ENCODE measurements at places on chromosomes 1 and 21.

- DNase-seq = no peak
Observed at GRCh38 chr1:38680801-38681510, 178.6 kb downstream of the RRAGC start.

GRCh38 chr21:17688912-17689874 lies 76.5 kb upstream of the BTG3 start:
- DNase-seq = peak; percentile 38

DNA sequence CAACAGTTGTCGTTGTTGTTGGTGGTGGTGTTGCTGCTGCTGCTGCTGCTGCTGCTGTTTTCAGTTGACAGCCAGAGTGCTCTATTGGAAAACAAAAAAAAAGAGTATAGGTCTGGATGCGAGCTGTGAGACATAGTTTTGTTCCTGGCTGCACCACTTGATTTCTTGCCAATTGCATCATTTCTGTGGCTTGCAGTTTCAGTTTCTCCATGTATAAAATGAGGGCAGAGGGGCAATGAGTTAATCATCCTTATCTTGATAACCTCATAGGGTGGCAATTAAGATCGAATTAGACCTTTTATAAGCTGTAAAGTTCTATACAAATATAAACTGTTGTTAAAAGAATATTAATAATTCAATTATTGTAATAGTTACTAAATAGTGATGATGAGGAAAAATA lies 156.7 kb downstream of the DMRTA2 start:
- no peak for DNase-seq

DNA sequence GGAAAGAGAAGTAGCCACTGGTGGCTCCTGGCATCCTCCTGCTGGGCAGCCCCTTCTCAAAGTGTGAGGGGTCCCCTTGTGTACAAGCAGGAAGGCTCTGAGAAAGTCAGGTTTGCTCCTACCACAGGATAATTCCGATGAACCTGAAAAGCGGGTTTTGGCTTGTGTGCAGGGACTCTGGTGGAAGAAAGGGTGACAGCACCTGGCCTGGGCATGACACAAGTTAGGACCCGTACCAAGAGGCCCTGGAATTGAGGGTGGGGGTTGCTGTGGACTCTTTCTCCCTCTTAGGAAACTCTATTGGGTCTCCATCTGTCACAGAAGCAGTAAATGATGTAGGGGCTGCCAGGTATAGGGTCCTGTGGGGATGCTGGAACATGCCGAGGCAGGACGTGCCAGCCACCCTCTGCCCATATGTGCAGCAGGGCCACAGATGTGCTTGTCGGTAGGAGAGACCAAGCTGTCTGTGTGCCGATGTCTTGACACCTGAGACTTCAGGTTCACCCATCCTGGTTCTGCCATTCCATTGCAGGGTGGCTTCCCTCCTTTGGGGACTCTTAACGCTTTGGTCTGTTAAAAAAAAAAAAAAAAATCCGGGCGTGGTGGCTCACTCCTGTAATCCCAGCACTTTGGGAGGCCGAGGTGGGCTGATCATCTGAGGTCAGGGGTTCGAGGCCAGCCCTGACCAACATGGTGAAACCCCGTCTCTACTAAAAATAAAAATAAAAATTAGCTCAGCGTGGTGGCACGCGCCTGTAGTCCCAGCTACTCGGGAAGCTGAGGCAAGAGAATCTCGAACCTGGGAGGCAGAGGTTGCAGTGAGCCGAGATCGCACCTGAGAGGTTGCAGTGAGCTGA lies 9.8 kb downstream of the C1orf35 start:
- DNase-seq = no peak

DNA sequence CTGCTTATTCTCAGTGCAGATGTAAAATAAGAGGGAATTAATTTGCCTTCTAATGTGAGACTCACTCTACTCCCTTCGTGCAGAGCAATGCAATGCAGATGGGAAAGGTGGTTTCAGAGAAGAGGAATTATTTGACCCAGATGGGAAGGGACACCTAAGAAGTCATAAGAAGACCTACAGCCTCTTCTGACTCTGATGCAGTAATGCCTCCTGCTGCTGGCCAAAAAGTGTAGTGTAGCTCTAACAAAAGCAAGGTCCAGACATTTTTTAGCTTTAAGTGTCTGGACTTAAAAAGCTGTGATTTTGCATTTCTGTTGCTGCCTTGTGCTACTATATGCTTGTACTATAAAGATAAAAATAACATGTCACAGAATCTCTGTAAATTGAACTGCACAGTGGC lies 501.4 kb downstream of the TTLL7 start:
- DNase-seq = no peak

GRCh38 chr1:183033205-183033604 lies 10.0 kb downstream of the LAMC1 start:
- DNase-seq = peak; percentile 73

DNA sequence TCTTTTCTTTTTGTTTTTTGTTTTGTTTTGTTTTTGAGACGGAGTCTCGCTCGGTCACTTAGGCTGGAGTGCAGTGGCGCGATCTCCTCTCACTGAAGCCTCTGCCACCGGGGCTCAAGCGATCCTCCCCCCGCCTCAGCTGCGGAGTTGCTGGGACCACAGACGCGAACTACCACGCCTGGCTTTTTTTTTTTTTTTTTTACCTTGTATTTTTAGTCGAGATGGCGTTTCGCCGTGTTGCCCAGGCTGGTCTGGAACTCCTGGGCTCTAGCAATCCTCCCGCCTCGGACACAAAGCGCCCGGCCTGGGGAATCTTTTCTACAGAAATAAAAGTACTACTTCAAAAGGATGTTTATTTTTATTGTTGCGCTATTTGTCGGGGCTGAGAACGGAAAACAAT lies 1.1 kb upstream of the SETDB1 start:
- no peak for DNase-seq

- no peak for DNase-seq
Observed at GRCh38 chr1:228364706-228365213, 41.9 kb downstream of the TRIM11 start.

GRCh38 chr1:231265379-231265778 lies 24.4 kb downstream of the GNPAT start:
- no peak for DNase-seq

DNA sequence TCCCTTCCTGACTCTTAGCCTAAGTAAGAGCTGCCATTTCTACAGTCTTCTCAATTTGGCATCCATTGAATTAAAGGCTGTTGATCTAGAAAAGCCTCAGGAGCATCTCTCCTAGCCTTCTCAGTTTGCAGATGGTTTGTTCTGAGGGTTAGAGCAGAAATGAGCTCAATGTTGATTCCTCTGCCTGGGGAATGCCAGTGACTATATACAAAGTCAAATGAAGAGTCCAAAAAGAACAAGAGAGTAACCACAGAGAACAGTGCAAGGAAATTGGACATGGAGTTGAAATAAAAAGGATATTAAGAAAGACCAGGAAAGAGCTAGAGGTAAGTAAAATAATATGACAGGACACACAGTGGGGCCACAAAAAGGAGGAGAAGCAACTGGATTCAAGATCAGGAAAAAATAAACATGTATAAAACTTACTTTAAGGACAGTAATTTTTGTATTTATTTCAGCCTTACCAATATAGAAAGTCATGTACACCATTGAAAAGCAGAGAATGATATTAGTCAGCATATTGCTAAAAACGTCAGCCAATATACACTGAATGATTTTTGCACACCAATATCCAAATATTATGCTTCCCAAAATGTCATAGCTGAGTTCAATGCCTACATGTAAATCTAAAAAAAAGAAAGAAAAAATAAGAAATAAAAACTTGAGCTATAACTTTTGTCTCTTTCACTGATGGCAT lies 21.3 kb downstream of the SLC9C2 start:
- no peak for DNase-seq

DNA sequence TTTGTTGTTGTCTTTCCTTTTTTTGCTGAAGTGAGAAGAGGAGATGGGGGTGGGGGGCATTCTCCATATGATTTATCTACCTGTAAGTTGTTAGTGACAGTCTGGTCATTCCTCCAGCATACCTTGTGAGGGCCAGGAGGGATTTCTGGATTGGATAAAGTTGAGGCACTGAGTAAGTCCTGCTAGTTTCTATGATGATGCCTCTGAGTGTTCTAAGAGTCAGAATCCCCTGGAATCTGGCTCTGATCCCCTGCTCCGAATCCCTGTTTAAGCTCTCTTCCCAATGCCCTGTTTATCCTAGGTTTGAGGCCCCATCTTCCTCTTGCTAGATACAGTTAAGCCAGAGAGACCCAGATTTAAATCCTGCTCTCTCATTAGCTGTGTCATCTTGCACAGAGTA lies 83.2 kb upstream of the HOOK1 start:
- DNase-seq = no peak
